ENCODE measurements at places on chromosomes 5 and 9. TPM values are rescaled to one million over a fixed set of nuclear protein-coding genes. Genes with fewer than 3 reads are reported as not detected.

Gene SAPCD2
- 2.3 TPM for total RNA-seq

Gene CRHBP
- total RNA-seq: 8.6 TPM

Gene GARNL3
- 10.2 TPM for total RNA-seq

Gene TMEM252
- total RNA-seq: 111 TPM

Gene MEIKIN
- 0.63 TPM for total RNA-seq

Gene CLPTM1L
- 96.6 TPM for total RNA-seq
